HepG2 (cell line): ENCODE measurements at places on chromosomes 5 and 9. TPM values are rescaled to one million over a fixed set of nuclear protein-coding genes. Genes with fewer than 3 reads are reported as not detected.

- no peaks in the 10 kb centered on the region for H3K4me1 ChIP-seq
- no peak for DNase-seq
- no peak overlapping the region for H3K4me3 ChIP-seq
- no peak overlapping the region for H3K27ac ChIP-seq
- H3K27me3 ChIP-seq = no peaks in the 10 kb centered on the region
These were observed 12.8 kb downstream of the GOLGA1 start for GRCh38 chr9:124928116-124928515.

The HSPA9 gene
- 478 and 735 TPM in 2 replicates for total RNA-seq

- H3K36me3 ChIP-seq = peaks cover 15% of the 10 kb centered on the region; the same call in 2 of the 3 replicates
- H3K27ac ChIP-seq = no peak overlapping the region
- H3K27me3 ChIP-seq = no peaks in the 10 kb centered on the region; the same call in 2 of the 3 replicates
- no peak for DNase-seq
These were observed 1.4 kb upstream of the THG1L start for GRCh38 chr5:157729858-157730257.

- no peak overlapping the region for H3K27ac ChIP-seq
- no peaks in the 10 kb centered on the region for H3K27me3 ChIP-seq
These were observed 27.3 kb upstream of the FER start for GRCh38 chr5:108720391-108720790.

DNA sequence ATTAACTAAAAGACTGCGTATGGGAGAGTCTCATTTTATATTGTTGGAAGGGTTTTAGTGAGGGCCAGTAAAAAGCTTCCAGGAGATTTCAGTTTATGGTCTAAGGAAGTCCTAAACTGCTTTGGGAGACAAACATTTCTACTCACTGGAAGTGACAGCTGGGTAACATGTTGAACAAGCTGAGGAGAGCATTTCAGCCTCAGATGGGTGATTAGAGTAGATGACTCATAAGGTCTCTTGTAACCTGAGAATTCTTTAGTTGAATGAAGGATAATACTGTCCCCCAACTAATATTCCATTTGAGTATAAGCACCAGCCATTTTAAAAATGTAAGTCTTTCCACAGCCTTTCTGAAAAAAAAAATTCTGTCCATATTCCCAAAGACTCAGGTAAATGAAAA is 218.0 kb upstream of the C9orf72 start:
- no peak overlapping the region for H3K4me3 ChIP-seq
- no peak for DNase-seq
- no peaks in the 10 kb centered on the region for H3K4me1 ChIP-seq
- no peaks in the 10 kb centered on the region for H3K27me3 ChIP-seq

DNA sequence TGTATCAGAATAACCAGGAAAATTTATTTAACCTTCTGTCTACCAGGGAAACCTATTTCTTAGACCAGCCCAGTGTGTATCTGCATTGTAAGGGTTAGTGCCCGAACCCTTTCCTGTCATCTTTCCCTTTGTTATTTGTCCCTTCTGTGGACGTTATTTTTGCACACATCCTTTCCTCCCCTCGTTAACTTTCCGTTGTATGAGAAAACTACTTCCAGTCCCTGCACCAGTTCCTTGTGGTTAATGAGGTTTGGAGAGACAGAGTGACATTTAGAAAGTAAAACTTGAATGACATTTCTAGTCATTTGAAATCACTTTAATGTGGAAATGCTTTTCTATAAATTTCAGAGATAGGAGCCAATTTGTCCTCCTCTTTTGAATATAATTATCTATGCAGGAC is 4.3 kb upstream of the IFNB1 start:
- DNase-seq = no peak
- no peaks in the 10 kb centered on the region for H3K36me3 ChIP-seq
- H3K4me3 ChIP-seq = no peak overlapping the region
- no peak overlapping the region for H3K27ac ChIP-seq
- no peaks in the 10 kb centered on the region for H3K27me3 ChIP-seq
